ENCODE measurements at places on chromosomes 6 and 20. TPM values are rescaled to one million over a fixed set of nuclear protein-coding genes. Genes with fewer than 3 reads are reported as not detected.

The ERVFRD-1 gene
- total RNA-seq = not detected

- no peak for DNase-seq
Observed at GRCh38 chr6:119426619-119427018, 77.1 kb upstream of the MAN1A1 start.

GRCh38 chr6:164660781-164661180, 648.6 kb downstream of the C6orf118 start:
- DNase-seq = no peak

DNA sequence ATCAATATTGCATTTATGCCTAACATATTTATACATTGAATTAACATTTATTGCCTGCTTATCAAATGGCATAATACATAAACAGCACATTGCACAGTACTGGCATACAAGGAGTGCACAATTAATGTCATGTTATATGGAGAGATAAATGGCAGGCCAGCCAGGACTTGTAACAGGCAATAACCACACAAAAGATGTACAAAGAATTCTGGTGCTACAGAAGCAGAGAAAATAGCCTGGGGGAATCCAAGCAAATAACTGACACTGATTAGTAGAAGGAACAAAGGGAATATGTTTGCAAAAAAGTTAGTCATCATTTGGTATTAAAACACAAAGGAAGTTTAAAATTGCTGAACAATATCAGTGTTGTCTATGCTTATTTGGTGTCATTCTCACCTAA, 27.3 kb downstream of the COL21A1 start:
- DNase-seq = no peak
